Occipital lobe (tissue), 3 donors: ENCODE measurements at places on chromosomes 12 and 14.

- DNase-seq = no peak
Observed at GRCh38 chr12:45518291-45519235, 210.9 kb upstream of the ARID2 start.

DNA sequence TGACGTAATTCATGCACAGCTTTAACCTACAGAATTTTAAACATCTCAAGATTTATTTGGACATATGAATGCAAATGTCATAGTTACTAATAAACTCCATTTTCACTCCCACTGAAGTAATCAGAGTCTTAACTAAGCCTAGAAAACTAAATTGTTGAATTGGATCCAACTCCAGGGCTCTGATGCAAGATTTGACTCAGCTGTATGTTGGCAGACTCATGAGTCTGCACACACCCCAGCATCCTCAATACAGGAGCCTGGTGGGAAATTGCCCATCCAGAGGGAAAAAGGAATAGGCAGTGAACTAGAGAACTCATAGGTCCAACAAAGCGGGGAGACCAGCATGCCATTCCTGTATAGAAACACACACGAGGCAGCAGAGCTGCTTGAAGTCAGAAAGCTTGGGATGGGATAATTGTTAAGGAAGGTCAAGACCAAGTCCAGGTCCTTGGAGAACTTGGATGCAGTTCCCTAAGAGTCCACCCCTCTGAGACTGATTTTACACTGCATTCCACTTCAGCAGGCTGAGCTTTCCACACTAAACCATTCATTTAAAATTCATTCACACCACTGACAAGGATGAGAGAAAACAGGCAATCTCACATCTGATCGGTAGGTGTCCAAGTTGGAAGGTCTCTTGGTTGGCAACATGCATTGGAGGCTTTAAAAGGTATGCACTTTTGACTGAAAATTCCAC lies 14.4 kb downstream of the TMTC1 start:
- no peak for DNase-seq

DNA sequence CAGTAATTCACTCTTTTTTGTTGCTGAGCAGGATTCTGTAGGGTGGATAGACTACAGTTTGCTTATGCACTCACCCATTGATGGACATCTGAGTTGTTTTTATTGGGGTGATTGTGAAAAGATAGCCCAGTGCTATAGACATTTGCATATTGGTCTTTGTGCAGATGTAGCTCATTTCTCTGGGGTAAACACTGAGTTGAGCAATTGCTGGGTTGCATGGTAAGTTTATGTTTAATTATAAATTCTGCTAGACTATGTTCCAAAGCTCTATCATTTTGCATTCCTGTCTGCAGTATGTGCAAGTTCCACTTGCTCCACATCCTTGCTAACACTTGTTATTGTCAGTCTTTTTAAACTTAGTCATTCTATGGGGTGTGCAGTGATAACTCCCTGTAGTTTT lies 65.4 kb upstream of the RFLNA start:
- DNase-seq = no peak

- no peak for DNase-seq
Observed at GRCh38 chr12:8057306-8057705, 8.9 kb downstream of the C3AR1 start.

- no peak for DNase-seq
Observed at GRCh38 chr14:91409928-91410718, 7.5 kb downstream of the CCDC88C start.

- no peak for DNase-seq
Observed at GRCh38 chr12:128852885-128853599, at the start of gene GLT1D1. Gene GLT1D1 (plus strand): TSS chr12:128853478. CDS start chr12:128853582, 104 bp downstream.

- DNase-seq = no peak
Observed at GRCh38 chr14:58587271-58587670, 50.5 kb upstream of the DACT1 start.

- DNase-seq = no peak
Observed at GRCh38 chr12:68403711-68404110, 71.5 kb upstream of the MDM1 start.

DNA sequence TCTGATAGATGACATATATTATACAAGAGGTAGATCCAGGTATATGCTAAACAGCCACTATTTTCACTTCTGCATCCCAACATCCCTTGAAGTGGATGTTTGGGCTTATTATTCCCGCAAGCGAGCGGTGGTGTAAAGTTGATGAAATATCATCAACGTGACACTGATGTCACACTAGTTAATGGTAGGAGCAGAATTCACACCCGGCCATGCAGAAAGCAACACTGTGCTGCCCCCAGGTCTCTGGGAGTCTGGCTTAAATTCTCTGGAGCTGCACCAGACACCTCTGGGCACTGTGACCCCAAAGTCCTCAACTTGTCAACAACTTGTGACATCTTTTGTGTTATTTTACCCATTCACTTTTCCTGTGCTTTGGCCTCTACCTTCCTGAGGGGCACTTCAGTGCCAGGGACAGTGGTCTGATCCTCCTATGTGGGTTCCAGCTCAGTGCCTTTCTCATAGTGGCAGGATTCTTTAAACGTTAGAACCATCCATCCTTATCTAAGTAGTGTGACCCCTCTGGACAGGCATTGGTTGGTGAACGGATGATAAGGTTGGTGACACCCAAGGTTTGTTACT lies 952 bp downstream of the DRAM1 start:
- DNase-seq = no peak

DNA sequence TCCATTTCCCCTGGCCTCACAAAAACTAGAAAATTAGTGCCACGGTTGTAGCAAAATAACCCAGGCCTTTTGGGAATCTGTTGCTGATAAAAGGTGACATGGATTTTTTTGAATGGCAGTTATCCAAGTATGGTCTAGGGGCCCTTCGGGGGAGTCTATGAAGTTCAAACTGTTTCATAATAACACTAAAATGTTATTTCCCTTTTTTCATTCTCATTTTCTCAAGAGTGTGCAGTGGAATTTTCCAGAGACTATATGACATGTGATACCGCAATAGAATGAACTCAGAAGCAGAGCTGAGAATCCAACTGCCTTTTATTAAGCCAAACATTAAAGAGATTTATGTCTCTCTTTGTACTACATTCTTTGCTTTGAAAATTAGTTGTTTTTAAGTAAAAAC lies 26.9 kb downstream of the GSTZ1 start:
- no peak for DNase-seq

- DNase-seq = no peak
Observed at GRCh38 chr12:4858386-4858785, 51.3 kb upstream of the KCNA1 start.
